ENCODE measurements at places on chromosomes 4 and X.

DNA sequence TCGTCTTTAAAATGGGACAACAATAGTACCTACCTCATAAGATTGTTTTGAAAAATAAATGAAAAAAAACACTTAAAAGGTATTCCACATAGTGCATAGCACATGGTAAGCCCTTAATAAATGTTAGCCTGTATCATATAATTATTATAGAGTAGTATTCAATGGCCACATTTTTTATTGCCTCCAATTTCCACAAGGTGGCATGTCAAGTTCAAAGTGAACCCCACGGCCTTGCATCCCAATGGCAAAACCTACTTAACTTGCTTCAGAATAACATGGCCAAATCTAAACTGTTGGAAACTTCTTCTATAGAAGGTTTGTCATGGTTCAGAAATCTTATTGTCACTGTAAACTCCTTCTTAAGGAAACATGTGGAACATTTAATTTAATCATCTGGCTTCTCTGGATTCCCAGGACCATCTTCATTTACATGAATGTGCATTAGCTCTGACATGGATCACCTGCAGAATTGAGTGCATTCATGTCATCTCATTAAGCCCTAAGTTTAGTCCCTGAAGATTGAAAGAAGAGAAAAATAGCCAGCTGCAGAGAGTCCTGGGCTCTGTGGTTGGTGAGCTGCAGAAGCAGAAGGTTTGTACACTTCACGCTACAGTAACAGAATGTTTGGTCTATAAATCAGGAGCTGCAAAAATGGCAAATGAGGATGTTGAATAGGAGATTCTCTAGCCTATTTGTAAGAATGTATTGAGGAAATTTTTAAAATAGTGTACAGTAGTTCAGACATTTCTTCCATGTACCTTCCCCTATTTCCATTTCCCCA, 61.0 kb downstream of the ANXA3 start:
- peak; percentile 60 for DNase-seq

DNA sequence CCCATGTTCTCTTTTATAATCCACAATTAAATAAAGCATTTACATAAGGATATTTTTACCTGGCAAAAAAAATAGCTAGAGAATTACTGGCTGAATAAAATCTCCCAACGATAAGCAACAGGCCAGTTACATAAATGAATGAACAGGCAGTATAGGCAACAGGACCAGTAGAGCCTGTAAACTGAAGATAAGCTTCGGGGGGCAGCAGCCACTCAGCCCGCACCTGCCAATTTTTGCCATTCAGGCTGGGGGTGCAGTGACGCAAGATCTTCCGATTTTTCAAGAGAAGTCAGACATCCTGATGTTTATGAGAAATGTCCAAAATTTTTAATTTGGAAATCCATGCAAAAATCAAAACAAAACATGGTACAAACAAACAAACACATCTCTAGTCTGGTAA, 49.0 kb upstream of the CDKN2AIP start:
- no peak for DNase-seq

- peak; percentile 85 for DNase-seq
These were observed 80.4 kb upstream of the GPC4 start for GRCh38 chrX:133495464-133496391.

GRCh38 chr4:102299354-102300107, 45.8 kb downstream of the SLC39A8 start:
- peak; percentile 72 for DNase-seq

DNA sequence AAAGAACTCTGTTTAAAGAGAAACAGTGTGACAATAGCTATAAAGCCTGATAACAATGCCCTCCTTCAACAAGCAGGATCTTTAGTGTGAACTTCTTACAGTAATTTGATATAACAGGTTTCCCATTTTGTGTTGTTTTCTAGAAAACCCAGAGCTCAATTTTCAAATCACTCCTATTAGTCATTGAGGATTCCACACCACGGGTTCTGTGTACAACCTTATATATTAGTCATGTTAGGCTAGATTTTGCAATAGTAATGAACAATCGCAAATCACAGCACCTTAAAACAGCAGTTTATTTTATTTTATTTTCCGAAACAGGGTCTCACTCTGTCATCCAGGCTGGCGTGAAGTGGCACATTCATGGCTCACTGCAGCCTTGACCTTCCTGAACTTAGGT, 1020.9 kb upstream of the INTU start:
- DNase-seq, result peak; percentile 5

GRCh38 chrX:29496636-29497180, 718.7 kb upstream of the MAGEB2 start:
- no peak for DNase-seq

All from astrocyte of the hippocampus (primary cell).